ENCODE measurements at places on chromosomes 5 and 9. TPM values are rescaled to one million over a fixed set of nuclear protein-coding genes. Genes with fewer than 3 reads are reported as not detected.

DNA sequence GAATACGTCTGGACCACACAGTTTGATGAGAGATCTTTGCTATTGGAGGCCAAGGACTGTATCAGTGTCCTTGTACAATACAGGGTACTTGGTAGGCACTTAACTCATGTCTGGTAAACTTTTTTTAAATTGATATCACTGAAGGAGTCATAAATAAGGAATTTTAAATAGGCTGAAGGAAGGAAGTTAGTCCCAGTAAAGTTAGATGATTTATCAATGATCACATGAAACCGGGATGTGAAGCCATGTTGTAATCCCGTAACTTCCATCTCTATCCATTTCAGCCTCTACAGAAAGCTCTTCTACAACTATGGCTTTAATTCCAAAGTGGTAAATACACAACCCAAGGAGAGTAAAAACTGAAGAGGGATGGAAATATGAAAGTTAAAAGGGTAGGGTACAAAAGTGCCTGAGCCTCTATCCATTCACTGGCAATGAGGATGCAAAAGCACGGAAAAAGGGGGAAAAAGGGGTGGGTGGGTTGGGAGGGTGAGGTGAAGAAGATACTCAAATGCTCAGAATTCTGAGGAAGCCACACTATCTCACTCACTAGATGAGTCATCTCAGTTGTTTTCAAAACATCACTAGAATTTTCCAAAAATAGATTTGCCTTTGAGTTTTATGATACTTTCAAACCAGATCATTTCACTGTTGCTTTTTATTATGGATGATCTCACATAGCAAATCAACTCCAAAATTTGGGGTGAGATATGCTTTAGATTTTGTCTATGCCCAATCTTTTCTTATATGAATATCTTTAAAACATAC, 1053.5 kb downstream of the NR2F1-AS1 start:
- H3K27ac ChIP-seq, result no peak overlapping the region
- no peak for DNase-seq
- H3K36me3 ChIP-seq, result no peaks in the 10 kb centered on the region
- H3K4me1 ChIP-seq, result no peaks in the 10 kb centered on the region

DNA sequence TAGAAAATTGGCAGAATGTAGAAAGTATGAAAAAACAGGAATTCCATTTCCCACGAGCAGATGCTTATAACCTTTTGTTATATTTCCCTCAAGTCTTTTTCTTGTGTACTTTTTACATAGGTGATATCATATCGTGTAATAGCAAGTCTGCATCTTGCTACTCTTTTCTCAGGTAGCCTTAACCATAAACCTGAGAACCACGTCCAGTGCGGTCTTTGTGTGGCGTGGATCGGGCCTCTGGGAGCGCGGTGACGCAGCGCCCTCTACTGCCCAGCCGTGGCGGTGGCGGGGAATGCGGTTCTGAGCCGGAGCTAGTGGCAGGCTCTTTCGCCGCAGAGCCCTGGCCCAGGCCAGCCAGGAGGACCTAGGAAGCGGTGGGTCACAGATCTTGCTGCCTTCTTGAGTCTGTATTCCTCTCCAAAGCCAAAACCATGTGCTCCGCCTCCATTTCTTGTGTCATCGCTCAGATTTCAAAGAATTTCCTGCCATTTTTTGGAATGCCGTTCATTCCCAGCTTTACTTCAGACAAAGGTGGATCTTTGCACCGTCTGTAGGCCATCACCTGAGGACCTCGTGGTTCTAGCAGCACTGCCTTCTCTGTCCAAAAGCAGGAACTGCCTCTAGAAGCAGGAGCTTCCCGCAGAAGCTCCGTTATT, 71.9 kb downstream of the MVB12B start:
- H3K4me3 ChIP-seq, result no peak overlapping the region
- H3K4me1 ChIP-seq, result peaks cover 5% of the 10 kb centered on the region
- H3K27me3 ChIP-seq, result no peaks in the 10 kb centered on the region
- peaks cover 9% of the 10 kb centered on the region for H3K36me3 ChIP-seq
- no peak overlapping the region for H3K27ac ChIP-seq
- peak; percentile 93 for DNase-seq

- no peaks in the 10 kb centered on the region for H3K27me3 ChIP-seq
- no peak overlapping the region for H3K27ac ChIP-seq
- H3K4me1 ChIP-seq, result no peaks in the 10 kb centered on the region
- DNase-seq, result no peak
Observed at GRCh38 chr9:98381311-98382103, 126.1 kb upstream of the TBC1D2 start.

- H3K27me3 ChIP-seq, result no peaks in the 10 kb centered on the region
- DNase-seq, result no peak
- no peak overlapping the region for H3K4me3 ChIP-seq
- H3K4me1 ChIP-seq, result no peaks in the 10 kb centered on the region
Observed at GRCh38 chr5:142281008-142281367, 43.8 kb downstream of the SPRY4 start.

DRD1 gene
- not detected for total RNA-seq

RPL7A gene
- total RNA-seq, result 1,466 TPM

IL17B gene
- total RNA-seq, result 10.1 TPM
